ENCODE measurements at places on chromosomes 6 and 20.

GRCh38 chr20:44198872-44199271 lies 11.7 kb downstream of the OSER1 start:
- no peak for DNase-seq

DNA sequence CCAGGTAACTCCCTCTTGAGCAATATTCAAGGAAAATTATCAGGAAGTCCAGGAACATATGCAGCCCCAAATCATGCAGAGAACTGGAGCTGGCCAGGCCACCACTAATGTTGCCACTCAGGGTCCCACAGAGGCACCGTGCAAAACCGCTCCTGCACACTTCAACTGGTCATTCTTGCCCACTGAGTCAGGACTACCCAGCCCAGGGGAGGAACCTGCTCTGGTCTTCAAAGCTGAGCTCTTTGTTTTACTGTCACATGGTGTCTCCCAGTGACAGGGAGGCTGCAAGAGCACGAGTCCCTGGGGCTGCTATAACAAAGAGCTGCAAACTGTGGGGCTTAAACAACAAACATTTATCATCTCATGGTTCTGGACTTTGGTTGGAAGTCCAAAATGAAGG lies 336.0 kb upstream of the PRDM1 start:
- DNase-seq, result no peak

DNA sequence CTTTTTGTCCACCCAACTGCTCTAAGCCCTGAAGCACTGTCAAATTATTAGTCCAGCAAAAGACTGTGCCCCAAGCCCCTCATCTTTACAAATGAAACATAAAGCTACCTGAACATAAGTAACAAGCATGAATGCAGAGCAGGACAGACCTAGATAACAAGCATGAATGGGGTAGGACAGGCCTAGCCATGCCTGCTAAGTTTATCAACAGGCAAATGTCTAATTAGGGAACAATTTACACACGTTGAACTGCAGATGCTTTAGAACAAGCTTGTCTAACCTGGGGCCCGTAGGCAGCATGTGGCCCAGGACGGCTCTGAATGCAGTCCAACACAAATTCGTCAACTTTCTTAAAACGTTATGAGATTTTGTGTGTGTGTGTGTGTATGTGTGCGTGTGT lies 13.6 kb downstream of the FBXO30 start:
- DNase-seq, result no peak

DNA sequence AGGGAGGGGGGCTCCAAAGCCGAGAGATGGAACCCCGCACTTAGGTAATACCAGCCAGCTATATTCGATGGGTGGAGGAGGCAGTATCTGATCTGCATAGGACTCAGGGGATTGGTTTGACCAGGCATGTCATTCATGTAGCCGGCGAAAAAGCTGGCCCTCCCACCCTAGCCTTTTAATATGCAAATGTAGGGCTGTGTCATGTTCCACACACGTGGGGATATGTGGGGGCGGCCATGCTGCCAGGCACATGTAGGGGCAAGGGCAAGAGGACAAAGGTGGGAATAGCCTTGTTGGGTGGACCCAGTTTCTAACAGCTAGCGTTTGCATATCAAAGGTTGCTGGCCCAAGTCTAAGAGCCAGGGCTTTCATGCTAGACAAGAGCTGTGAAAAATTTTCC lies 39.1 kb upstream of the DDR1 start:
- no peak for DNase-seq

DNA sequence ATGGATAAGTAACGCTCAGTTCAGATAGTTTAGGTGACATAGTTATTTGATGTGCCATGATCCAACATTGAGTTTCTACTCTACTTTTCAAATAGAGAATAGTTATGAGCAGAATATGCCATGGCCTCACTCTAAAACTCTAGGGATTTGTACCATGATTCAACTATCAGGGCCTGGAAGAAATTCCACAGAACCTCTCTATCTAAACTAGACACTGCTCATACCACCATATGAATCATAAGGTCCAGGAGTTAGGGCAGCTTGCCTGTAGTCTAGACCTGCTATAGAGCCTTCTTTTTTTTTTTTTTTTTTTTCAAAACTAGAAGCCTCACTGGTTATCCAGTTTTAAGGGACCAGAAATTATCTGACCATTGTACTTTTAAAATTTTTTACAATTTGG lies 571.8 kb upstream of the IMPG1 start:
- DNase-seq, result no peak

DNA sequence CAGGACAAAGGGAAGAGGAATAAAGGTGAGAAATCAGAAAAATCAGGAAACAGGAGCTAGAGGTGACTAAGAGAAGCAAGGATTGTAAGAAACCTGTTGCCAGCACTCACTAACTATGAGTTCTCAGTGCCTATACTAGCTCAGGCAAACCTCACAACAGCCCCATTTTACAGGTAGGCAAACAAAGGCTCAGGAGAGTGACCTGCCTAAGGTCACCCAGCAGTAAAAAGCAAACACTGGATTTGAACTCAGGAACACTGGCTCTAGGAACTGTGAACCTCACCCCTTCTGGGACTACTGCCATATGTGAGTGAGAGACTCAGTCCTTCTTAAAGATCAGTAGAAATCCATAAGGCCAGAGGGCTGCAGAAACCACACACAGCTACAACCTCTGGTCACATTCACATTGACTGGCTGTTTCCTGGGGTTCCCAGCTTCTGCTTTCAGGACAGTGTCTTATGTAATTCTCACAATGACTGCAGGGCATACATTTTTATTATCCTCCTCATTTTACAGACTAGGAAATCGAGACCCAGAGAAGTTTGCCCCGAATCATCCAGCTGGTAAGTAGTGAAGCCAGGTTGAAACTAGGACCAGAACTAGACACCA lies 80.7 kb upstream of the MAFB start:
- no peak for DNase-seq

DNA sequence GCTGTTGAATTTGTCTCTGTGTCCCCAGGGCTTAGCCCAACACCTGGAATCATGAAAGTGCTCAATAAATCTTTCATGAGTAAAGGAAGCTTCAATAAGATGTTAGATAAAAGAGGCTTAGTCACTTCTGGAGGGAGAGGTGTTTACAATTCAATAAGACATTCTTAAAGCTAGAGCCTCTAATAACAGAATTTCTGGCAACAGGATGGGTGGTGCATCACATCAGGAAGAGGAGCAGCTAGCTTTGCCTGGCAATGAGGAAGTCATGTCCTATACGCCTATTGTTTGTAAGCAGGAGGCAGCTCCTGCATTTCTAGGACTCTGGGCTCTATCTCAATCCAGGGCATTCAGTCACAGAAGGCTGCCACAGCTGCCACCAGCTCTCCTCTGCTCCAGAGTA lies 638.5 kb downstream of the EPM2A start:
- no peak for DNase-seq

- no peak for DNase-seq
These were observed 54.8 kb downstream of the THBS2 start for GRCh38 chr6:169198885-169199284.

- DNase-seq, result no peak
These were observed 28.7 kb downstream of the SAYSD1 start for GRCh38 chr6:39086294-39086693.

- DNase-seq, result no peak
These were observed 59.4 kb downstream of the TMEM242 start for GRCh38 chr6:157263881-157264397.

- DNase-seq, result peak; percentile 58
These were observed 65.2 kb downstream of the CDS2 start for GRCh38 chr20:5191829-5192569.

GRCh38 chr6:119313937-119314884 lies 35.4 kb downstream of the MAN1A1 start:
- no peak for DNase-seq

- peak; percentile 14 for DNase-seq
These were observed 235.2 kb downstream of the SYNE1 start for GRCh38 chr6:152401978-152402377.

GRCh38 chr6:161549977-161550655 lies 276.3 kb upstream of the AGPAT4 start:
- DNase-seq, result no peak

DNA sequence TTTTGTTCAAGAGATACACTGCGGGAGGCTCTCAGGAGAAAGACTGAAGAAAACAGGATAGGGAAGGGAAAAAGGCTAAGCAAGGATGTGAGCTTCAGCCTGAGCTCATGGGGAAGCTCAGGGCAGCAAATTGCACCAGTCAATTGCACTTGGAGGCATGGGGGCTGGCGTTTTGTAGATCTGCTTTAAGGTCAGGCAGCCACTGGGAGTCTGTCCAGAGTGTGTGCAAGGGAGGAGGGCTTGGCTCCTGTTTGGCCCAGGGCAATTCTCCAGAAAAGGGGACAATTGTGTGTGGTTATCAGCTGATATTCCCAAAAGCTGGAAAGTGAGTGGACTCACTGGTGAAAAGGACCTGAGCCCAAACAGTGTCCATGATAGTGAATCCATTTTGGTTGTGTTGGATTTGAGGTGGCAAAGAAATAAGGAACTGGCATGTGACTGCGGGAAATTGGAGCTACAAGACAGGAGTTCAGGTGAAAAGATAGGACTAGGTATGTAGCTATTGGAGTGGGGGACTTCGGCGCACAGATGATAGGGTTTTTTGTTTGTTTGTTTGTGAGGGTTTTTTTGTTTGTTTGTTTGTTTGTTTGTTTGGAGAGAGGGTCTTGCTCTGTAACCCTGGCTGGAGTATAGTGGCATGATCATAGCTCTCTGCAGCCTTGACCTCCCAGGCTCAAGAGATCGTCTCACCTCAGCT lies 22.3 kb upstream of the IER3 start:
- DNase-seq, result no peak

DNA sequence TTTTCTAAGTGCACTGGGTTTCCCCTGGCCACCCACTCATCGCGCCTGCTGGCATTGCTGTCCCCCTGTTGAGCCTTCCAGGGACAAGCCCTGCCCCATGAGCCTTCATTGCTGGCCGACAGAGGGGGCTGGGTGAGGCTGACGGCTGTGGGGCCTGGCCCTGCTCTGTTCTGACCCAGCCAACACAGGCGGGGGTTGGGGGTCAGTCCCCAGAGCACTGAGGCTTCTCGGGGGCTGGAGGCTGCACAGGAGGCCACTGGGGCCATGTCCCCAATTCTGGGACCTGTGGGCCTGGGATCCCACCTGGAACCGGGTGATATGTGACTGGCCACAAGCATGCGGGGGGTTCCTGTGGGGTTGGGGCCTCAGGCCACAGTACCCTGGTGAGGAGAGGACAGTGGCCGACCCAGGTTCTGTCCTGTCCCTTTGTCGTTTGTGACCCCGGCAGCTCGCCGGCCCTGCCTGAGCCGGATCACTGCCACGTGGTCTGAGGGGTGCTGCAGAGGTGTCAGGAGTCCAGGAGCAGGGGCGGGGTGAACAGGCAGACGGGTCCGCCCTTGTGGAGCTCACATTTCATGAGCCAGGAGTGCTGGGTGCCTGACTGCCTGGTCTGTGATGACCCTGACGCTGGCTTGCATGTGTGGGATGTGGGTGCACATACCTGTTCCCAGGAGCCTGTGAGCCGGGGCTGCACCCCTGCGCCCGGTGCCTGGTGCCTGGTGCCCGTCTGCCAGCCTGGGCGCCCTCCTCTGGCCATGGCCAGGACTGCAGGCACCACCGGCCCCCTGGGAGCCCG lies 2.1 kb upstream of the COL20A1 start:
- no peak for DNase-seq

DNA sequence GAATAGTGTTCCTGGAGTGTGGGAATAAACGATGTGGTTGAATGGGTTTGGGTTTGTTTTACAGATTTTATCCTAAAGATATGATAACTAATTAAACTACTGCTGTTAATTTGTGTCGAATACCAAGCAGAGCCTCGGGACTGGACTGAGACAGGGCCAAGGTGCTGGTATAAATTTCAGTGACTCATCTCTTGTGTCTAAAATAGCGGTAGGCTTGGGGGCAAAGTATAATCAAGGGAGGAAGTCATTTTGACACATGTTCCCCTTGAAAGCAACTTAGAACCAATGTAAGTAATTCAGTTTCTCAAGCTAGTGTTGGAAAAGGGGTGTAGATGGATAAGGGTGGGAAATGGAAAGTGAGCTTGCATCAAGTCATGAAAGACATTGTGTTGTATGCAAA lies 108.4 kb downstream of the PLCB4 start:
- DNase-seq, result no peak

- DNase-seq, result no peak
These were observed 52.7 kb upstream of the ELMO2 start for GRCh38 chr20:46458866-46459750.

GRCh38 chr6:169638388-169638787 lies 63.4 kb downstream of the WDR27 start:
- no peak for DNase-seq

DNA sequence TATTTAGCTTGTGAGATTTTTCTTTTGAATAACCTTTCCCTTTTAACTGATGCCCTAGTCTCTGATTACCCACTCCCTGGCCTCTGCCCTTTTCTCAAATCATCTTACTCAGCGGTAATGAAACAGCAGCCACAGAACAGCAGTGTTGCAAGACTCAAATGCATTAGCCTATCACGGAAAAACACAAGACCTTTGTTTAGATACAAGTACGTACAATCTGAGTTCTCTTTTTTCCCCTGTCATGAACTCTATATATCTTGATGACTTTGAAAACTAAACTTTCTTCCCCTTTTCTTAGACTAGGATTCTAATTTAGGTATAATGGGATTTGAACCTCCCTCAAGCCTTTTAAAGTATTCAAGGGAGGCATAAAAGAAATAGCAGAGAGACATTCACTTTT lies 1034.9 kb downstream of the EYS start:
- no peak for DNase-seq

DNA sequence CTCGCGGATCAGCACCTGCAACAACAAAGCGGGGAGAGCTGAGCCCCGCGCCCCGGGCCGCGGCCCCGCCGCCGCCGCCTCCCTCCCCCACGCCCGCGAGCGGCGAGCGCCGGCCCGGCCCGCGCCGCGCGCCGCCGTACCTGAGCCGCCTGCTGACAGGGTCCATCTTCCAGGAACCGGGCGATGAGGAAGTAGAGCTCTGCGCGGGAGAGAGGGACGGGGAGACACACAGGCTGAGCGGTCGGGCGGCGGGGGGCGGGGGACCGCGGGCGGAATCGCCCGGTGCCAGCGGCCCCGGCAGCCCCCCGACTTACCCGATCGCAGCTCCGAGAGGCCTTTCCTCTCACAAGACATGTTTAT lies 359 bp downstream of the PHIP start:
- DNase-seq, result peak; percentile 64

- no peak for DNase-seq
These were observed 31.6 kb upstream of the SCGN start for GRCh38 chr6:25620391-25620790.

- DNase-seq, result no peak
These were observed 466.2 kb downstream of the TFAP2A start for GRCh38 chr6:9948678-9949077.

GRCh38 chr6:114155763-114156162 lies 184.8 kb upstream of the HDAC2 start:
- no peak for DNase-seq

DNA sequence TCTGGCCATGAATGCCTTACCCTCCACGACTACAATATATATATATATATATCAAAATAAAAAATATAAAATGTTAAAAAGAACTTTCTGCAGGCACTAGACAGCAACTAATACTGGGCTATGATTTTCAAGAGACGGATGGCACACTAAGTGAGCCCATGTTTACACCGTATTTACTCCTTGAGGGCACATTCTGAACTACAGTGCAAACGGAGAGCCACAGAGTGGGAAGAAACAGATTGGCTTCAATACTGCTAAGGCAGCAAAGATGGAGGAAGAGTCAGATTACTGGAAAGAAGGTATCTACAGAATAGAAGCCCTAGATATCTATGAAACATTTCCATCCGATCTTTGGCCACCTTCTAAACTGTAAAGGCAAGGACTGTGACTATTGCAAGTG lies 330.3 kb downstream of the HTR1B start:
- DNase-seq, result no peak

- peak; percentile 27 for DNase-seq
These were observed 20.7 kb upstream of the TRIM27 start for GRCh38 chr6:28944412-28944865.

GRCh38 chr20:32819992-32820697 lies 391 bp downstream of the MAPRE1 start:
- peak; percentile 78 for DNase-seq

All from SW 1271 (cell line).